Osteocyte (in vitro differentiated cells): ENCODE measurements at places on chromosomes 11 and 22. TPM values are rescaled to one million over a fixed set of nuclear protein-coding genes. Genes with fewer than 3 reads are reported as not detected.

IFITM10 gene
- total RNA-seq = 13.5 and 24.0 TPM in 2 replicates

C11orf97 gene
- total RNA-seq = not detected in 2 replicates

APOBEC3H gene
- not detected in 2 replicates for total RNA-seq

SLC43A3 gene
- 14.9 and 17.1 TPM in 2 replicates for total RNA-seq

IGF2 gene
- 521 and 590 TPM in 2 replicates for total RNA-seq

APLNR gene
- total RNA-seq = not detected in 2 replicates

HOATZ gene
- not detected in 2 replicates for total RNA-seq

SMC1B gene
- total RNA-seq = not detected in 2 replicates

C11orf52 gene
- 0.42 and 0.62 TPM in 2 replicates for total RNA-seq

KRTAP5-11 gene
- total RNA-seq = not detected in 2 replicates

PKDREJ gene
- 0.05 TPM in 1 of 2 replicates, not detected in the other for total RNA-seq

TRIM48 gene
- not detected in 2 replicates for total RNA-seq

MS4A3 gene
- not detected in 2 replicates for total RNA-seq

PIK3C2A gene
- 63.1 and 73.0 TPM in 2 replicates for total RNA-seq

PLET1 gene
- not detected in 2 replicates for total RNA-seq

VPREB1 gene
- not detected in 2 replicates for total RNA-seq

ASPHD2 gene
- 4.5 and 4.9 TPM in 2 replicates for total RNA-seq

SORL1 gene
- 2.1 and 3.1 TPM in 2 replicates for total RNA-seq

CHST1 gene
- total RNA-seq = 0.16 and 0.67 TPM in 2 replicates

KRTAP5-10 gene
- total RNA-seq = 0.30 and 0.31 TPM in 2 replicates

CBLIF gene
- total RNA-seq = not detected in 2 replicates

LRRC55 gene
- not detected in 2 replicates for total RNA-seq

TUG1 gene
- total RNA-seq = 92.9 and 93.2 TPM in 2 replicates

DEAF1 gene
- total RNA-seq = 113 and 121 TPM in 2 replicates

SERPING1 gene
- 19.9 and 21.9 TPM in 2 replicates for total RNA-seq

MPEG1 gene
- total RNA-seq = not detected in 2 replicates

ACAD8 gene
- 25.5 and 26.8 TPM in 2 replicates for total RNA-seq

ABTB2 gene
- total RNA-seq = 0.73 and 0.89 TPM in 2 replicates

SYCE3 gene
- total RNA-seq = not detected in 2 replicates

ART1 gene
- not detected in 2 replicates for total RNA-seq

TRPC6 gene
- 40.7 and 43.8 TPM in 2 replicates for total RNA-seq

HDAC10 gene
- total RNA-seq = 37.7 and 38.3 TPM in 2 replicates
